ENCODE measurements at places on chromosomes 12 and 14. TPM values are rescaled to one million over a fixed set of nuclear protein-coding genes. Genes with fewer than 3 reads are reported as not detected.
A peak's percentile ranks its signal among the peaks of the same experiment; 100 is the strongest.

GRCh38 chr12:29726741-29727348, 56.9 kb downstream of the TMTC1 start:
- no peak for DNase-seq

GRCh38 chr14:71815110-71815509, 117.1 kb upstream of the RGS6 start:
- DNase-seq, result no peak

DNA sequence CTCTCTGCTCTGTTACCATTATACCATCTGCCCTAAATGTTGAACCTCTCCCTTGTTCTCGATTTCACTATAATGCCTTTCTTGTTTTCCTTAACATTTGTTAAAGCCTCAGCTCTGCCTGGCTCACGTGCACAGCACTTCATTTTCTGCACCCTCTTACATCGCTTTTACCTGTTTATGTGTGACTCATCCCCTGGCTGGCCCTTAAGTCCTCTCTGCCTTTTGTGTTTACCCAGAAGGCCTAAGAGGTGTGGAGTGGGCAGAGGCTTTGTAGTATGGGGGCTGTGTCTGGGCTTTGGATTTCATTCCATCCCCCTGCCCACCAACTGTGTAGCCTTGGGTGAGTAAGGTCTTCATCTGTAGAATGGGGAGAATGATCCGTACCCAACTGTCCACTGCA, 36.5 kb downstream of the UBE3B start:
- no peak for DNase-seq

- DNase-seq, result peak; percentile 43
Observed at GRCh38 chr12:112349431-112349830, 32.8 kb downstream of the HECTD4 start.

GRCh38 chr14:41476526-41476925, 130.2 kb upstream of the LRFN5 start:
- no peak for DNase-seq

- peak; percentile 57 for DNase-seq
Observed at GRCh38 chr12:22100958-22101748, 55.1 kb downstream of the CMAS start.

GRCh38 chr14:54691525-54692283, 124.8 kb downstream of the SAMD4A start:
- peak; percentile 82 for DNase-seq

GRCh38 chr12:31528095-31528494, 62.8 kb downstream of the DENND5B start:
- DNase-seq, result no peak

- DNase-seq, result no peak
Observed at GRCh38 chr12:116594325-116595038, 35.3 kb downstream of the MAP1LC3B2 start.

DNA sequence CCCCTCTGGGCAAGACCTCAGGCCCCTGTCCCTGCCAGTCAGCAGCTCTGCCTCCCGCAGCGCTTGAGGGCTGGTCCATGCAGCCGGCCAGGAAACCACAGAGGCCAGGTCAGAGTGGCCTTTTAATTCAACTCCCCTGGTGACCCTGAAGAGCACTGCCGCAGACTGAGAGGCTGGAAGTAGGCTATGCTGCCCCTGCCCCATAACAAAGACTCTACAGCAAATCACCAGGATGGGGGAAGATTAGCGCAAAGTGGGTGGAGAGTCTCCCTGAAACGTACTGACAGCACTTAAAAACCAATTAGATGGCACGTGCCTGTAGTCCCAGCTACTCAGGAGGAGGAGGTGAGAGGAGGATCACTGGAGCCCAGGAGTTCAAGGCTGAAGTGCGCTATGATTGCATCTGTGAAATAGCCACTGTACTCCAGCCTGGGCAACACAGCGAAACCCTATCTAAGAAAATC, 70.5 kb downstream of the ITPK1 start:
- peak; percentile 16 for DNase-seq

DNA sequence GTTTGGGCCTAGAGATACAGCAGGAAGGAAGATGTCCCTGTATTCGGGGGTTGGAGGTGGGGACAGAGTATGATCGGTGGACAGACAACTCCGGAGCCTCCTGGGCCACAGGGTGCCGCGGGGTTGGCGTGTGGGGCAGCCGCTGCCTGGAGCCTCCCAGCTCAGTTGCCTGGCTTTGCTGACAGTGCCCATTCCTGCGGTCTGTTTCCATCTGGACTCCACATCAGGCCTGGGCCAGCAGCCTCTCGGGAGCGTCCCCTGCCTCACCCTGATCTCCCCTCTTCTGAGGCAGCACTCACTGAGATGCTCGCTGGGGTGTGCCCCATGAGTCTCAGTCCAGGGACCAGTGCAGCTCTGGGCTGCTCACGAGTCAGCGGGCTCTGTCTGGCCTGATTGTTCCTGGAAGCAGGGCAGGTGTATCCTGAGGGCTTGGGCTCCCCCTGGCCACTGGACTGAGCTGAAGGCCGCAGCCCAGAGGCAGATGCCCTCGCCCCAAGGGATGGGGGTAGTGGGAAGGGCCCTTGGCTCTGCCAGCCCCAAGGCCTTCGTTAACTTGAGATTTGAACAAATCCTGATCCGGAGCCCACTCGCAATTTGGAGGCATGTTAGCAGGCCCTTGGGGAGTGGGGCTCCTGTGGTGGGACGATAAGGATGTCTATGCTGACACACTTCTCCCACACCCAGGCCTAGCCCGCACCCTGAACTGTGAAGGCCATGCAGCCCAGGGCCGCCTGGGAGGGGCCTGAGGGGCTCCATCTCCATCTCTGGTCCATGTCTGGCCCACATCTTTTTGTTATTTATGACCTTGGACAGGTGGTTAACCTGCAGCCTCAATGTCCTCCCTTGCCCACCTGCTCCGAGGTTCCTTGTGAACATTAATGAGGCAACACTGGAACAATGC, 7.5 kb downstream of the HIP1R start:
- DNase-seq, result peak; percentile 37

GRCh38 chr12:104478396-104479122, 21.8 kb downstream of the CHST11 start:
- peak; percentile 39 for DNase-seq

GRCh38 chr12:58086930-58087329, 145.6 kb downstream of the ATP23 start:
- no peak for DNase-seq

DNA sequence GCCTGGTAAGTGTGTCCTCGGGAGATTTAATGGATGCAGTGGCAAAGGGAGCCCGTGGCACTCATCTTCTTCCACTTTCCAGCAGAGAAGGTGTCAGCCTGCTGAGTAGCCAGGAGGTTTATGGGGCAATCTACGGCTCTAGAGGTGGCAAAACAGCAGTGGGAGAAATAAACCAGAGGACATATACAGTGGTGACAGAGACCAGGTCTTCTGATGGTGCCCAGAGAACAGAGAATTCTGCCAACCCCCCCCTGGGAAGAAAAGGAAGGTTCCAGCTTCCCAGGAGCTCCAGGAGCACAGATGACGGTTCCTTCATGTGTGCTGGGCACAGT, 43.0 kb downstream of the SMIM41 start:
- no peak for DNase-seq

DNA sequence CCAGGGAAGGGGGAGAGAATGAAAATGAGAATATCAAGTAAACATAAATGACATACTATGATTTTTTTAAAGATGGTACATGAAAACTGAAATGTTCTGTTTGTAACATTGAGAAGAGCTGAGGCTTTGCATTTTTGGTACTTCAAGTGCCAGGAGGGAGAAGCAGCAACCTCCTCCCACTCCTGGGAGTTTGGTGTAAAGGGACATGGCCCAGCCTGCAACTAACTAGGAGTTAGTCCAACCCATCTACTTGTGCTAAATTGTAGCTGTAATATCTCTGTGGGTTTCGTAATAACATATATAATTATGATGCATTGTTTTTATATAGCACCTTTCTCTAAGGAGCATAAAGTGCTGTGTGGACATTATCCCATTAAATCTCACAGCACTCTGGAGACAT, 517.5 kb downstream of the NELL2 start:
- DNase-seq, result no peak

- no peak for DNase-seq
Observed at GRCh38 chr12:95532851-95533250, 18.4 kb downstream of the USP44 start.

GRCh38 chr12:52953181-52953841, 4.4 kb downstream of the KRT18 start:
- no peak for DNase-seq

GRCh38 chr12:104424955-104425354, 31.8 kb upstream of the CHST11 start:
- no peak for DNase-seq

- DNase-seq, result no peak
Observed at GRCh38 chr14:104702106-104702505, 12.7 kb downstream of the INF2 start.

The CCDC38 gene
- polyA plus RNA-seq, result not detected

The CLEC6A gene
- polyA plus RNA-seq, result not detected

The MYL2 gene
- not detected for polyA plus RNA-seq

The MYH6 gene
- polyA plus RNA-seq, result not detected

The KRT71 gene
- polyA plus RNA-seq, result not detected
